ENCODE measurements at places on chromosomes 1 and 21.

GRCh38 chr1:14599800-14600199 lies 1.3 kb downstream of the KAZN start:
- DNase-seq = no peak

DNA sequence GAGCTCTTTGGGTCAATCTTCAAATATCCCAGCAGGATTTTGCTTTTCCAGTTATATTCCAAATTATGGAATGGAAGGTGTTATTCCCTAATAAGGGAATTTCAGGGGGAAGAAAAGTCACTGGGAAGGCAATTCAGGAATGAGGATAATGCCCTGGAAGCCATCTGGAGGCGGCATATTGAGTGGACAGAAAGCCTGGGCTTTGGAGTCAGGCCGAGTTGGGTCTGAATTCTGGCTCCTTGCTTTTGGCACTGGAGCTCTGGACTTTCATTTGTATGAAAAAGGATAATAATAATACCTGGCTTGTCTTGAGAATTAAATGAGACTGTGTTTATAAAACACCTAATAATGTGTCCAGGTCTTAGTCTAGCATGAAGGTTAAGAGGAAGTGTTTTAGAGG lies 16.5 kb downstream of the GREM2 start:
- no peak for DNase-seq

GRCh38 chr1:213987927-213988506 lies at the start of gene PROX1:
TSS of gene PROX1 (plus strand) at chr1:213987973. CDS start at chr1:213996536, 8,563 bp downstream.
- peak; percentile 48 for DNase-seq

DNA sequence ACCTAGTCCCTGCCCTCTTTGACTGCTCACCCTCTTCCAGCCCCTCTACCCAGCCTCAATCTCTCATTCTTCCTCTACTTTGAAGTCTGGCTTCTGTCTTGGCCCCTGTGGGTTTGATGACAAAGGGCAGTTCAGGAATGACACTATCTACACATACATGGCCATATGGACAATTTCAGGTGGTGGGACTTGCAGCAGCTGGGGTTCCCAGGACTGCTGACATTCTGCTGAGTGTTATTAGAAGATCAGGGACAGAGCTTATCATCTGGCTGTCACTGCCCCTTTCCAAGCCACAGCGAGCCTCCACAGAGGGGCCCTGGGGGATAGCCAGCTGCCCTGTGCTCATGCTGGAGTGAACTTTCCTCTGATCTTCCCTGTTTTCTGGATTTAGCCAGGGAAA lies 97.4 kb upstream of the IPO9 start:
- DNase-seq = no peak

DNA sequence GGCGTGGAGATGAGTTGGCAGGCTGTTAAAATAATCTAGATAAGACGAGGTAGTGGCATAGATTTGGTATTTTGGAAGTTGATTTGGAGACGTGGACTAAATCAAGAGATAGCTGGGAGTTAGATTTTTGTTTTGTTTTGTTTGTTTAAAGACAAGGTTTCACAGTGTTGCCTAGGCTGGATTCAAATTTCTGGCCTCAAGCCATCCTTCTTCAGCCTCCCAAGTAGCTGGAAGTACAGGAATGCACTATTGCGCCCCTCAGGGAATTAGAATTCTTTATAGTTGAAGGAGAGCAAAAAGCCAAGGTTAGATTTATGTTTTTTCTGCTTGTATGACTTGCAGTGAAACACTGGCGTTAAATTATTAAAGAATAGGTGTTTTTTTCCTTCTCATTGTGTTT lies 22.3 kb upstream of the SNRPE start:
- DNase-seq = no peak

GRCh38 chr1:40315239-40315794 lies 1.8 kb downstream of the COL9A2 start:
- DNase-seq = peak; percentile 73

GRCh38 chr1:80436851-80437250 lies 1363.9 kb upstream of the ADGRL2 start:
- DNase-seq = no peak

GRCh38 chr1:234271243-234271606 lies 102.0 kb upstream of the COA6 start:
- DNase-seq = no peak

DNA sequence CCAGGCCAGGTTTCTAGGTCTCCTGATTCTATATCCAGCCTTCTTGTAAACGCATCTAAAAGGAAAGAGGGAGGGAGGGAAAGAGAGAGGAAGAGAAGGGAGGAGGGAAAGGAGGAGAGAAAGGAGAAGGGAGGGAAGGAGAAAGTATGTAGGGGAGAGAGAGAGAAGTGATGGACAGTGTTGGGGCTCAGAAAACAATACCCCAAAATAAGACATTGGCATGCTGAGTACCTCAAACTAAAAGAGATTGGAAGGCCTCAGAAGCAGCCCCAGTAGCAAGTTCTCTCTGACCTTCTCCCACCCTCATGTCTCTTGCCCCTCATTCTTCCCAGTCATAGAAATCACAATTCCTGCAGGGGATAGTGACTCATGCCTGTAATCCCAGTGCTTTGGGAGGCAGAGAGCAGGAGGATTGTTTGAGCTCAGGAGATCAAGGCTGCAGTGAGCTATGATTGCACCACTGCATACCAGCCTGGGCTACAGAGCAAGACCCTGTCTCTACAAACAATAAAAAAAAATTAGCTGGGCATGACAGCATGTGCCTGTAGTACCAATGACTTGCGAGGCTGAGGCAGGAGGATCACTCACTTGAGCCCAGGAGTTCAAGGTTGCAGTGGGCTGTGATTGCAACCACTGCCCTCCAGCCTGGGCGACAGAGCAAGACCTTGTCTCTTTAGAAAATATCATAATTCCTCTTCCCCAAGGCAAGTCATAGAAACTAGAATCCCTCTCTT lies 51.2 kb downstream of the DNTTIP2 start:
- DNase-seq = no peak

GRCh38 chr1:11546456-11546855 lies 67.5 kb downstream of the DISP3 start:
- DNase-seq = no peak

- no peak for DNase-seq
Measured at GRCh38 chr1:19250629-19251304, 557 bp downstream of the EMC1 start.

DNA sequence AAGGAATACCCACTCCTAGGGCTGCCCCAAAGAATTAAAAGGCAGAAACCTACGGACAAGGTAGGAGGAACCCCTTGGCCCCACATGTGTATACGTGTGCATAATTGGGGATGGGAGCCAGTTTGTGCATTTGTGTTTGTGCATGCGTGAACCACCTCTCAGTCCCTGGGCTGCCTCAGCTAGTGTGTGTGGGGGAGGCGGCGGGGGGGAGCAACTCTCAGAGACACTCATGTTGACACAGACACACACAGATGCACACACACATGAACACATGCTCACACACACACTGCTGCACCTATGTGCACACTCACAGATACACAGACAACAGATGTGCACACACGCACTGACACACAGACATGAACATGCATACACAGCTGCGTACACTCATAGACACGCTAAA lies 5.1 kb downstream of the LDLRAD1 start:
- DNase-seq = no peak

DNA sequence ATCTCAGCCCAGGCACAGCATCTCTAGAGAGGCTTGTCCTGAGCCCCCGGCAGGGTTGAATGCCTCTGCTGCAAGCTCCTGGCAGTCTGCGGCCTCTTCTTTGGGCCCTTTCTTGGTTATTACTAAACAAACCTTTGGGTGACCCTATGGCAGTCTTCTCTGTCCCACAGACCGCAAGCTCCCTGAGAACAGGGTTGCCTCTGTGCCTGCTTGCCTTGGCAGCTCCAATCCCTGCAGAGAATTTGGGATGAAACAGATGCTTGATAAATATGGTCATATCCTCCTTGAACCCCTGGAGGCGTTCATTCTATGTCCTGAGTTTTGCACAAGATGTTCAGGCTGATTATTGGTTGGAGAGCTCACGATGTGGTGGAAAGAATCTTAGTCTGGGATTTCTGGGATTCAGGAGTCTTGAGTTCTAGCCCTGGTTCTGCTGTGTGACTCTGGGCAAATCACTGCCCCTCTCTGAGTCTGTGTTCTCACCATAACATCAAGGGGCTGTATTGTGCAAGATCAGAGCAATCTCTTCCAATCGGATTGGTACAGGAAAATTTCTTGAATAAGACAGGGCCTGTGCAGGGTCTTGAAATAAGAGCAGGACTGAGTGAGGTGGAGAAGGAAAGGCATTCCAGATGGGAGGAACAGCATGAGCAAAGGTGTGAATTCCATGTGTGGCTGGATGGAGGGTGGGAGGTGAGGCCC lies 49.6 kb downstream of the EDN2 start:
- no peak for DNase-seq

DNA sequence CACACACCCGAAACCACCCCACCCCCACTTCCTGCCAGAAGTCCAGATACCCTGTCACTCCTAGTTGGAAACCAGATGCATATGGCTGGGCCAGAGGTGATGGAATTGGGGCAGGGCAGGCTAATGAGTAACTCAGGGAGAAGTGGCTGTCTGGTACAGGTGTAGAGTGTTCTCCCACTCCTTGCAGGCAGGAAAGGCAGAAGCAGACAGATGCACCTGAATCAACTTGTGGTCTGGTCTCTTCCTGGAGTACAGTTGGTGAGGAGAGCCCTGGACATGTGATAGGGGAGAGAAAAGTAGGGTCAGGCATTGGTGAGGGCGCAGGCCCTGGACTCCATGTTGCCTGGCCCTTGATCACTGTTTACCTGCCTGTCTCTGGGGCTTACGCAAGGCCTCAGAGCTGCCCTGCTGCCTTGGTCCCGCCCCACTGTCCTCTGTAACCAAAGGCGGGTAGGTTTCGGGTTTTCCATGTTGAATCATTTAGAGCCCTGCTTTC lies 2.5 kb downstream of the CGN start:
- DNase-seq = no peak

GRCh38 chr21:38303300-38303699 lies 46.5 kb downstream of the KCNJ15 start:
- DNase-seq = no peak

DNA sequence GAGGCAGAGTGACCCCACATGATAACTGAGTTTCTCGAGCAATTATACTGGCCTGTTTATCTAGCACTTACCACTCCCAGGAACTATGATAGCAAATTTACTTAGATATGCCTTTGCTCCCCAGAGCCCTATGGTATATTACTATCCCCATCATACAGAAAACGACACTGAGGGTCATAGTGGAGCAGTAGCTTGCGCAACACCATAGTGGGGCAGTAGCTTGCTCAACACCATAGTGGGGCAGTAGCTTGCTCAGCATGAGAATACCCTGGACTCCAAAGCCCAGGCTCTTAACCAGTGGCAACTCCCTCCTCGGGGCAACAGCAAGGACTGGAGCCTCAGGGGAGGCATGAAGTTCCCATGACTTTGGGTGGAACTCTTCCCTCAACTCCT lies 211.9 kb downstream of the NPHP4 start:
- DNase-seq = no peak

DNA sequence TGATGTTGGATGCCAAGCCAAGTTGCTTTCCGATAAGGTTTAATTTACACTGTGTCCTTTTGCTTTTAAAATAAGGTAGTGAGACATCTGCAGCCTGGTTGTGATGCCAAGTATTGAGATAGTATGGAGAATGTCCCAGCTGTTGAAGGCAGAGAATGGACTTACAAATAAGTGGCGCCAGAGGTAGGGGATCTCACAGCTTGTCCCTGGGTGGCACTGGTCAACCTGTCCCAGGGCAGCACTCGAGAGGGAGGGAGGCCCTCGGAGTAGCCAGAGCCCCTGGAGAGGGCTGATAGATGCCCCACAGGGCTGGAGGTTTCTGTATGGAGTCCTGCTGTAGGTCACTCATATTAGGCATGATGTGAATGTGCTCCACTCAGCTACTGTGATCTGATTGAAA lies 98.5 kb downstream of the GALNT2 start:
- no peak for DNase-seq

DNA sequence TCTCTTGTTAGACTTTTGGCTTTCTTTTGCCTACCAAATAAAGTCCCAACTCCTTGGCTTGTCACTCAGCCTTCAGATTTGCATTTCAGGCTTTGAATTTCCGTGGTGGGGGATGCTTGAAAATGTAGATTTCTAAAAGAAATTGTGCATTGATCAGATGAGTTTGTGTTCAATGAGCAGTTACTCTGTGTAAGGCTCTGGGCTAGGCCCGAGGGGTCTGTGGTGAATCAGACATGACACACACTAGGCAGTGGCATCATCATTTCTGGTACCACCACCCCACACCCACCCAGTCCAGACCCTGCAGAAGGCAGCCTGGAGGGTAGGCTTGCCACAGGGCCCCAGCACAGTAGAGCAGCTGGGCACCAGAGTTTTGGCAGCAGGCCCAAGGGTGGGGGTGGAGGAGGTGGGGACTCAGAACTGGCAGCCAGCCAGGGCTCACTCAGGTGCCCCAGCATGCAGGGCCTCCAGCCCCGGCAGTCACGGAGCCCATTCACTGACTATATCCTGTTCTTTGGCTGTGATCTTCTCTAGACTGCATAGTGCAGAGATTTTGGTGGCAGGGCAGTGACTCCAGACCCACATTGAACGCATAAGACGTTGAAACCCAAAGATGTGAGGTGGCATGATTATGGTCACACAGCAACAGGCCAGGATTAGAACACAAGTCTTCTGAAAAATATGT lies 97.2 kb upstream of the ARTN start:
- DNase-seq = peak; percentile 98

GRCh38 chr1:180033390-180033789 lies 78.8 kb downstream of the CEP350 start:
- no peak for DNase-seq

GRCh38 chr1:54849219-54850068 lies 37.6 kb downstream of the DHCR24 start:
- DNase-seq = no peak

DNA sequence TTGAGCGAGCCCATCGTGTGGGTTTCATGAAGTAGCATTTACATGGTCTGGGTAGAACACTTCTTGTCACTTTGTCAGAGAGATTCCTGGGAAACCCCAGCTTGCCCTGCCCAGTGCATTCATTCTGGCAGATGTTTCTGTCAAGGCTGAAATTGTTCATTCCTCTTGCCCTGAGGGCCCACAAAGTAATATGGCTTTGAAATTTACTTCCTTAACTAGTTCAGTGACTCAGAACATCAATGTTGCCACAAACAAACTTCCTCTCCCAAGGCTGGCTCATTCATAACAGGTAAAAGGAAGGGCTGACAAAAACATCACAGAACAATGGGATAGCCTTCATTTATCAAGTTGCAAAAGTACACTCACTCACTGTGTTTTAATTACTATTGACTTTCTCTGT lies 5.0 kb upstream of the KIAA0040 start:
- DNase-seq = no peak

DNA sequence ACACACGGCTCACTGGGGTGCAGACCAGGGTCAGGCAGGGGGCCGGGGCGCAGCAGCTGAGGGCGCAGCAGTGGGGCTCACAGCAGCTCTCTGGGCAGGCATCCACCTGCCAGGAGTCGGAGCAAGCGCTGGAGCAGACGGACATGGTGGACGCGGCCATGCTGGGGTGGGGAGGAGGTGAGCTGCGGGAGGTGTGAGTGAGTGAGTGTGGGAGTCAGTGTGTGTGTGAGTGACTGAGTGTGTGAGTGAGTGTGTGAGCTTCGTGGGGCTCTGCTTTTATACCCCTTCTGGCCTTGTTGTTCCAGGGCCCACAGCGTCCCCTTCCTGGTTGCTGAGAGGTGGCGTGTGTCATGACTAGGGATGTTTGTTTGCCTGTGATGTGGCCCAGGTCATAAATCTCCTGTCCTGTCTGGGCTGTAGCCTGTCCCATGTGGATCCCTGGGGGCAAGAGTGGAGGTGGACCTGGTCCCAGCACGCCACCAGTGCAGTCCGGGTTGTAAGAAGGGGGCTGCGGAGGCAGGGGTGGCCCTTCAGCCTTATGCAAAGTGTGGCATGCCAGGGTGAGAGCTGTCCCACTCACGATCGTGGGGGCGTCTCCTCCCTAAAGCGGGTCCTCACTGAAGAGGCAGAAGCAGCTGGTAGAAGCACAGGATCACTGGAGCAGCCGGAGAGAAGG lies at the start of gene KRTAP10-1:
TSS of gene KRTAP10-1 (minus strand) at position 205 of the 676 bp plus-strand sequence. CDS start at position 160, 45 bp downstream.
- DNase-seq = no peak

- no peak for DNase-seq
Measured at GRCh38 chr1:224751624-224752311, 135.7 kb downstream of the CNIH3 start.

Data from NCI-H1105 (cell line).